ENCODE measurements at places on chromosomes 2 and 18.

- DNase-seq, result no peak
These were observed at the start of gene CCDC178 for GRCh38 chr18:33440060-33441043. Gene CCDC178, minus strand, starts transcription at chr18:33440721. Its CDS starts 28,633 bp downstream, at chr18:33412088.

GRCh38 chr2:217833439-217833838 is 169.4 kb downstream of the TNS1 start:
- no peak for DNase-seq

DNA sequence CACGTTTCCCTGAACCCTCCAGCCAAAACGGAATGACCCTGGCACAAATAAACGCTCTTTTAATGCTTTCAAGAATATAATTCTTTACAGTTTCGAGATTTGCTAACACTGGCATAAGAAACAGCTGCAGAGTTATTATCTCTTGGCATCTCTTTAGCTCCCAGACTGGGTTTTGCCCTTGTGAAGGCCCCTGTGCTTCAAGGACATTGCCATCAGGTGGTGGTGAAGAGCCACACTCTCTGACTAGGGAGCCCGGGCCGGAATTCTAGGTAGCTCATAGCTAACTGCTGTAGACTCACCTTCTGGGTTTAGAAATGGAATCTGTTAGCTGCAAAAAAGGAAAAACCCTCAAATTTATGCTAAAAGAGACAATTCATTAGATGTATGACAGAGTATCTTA is 13.3 kb upstream of the GALNT14 start:
- DNase-seq, result no peak

- no peak for DNase-seq
These were observed 10.5 kb upstream of the CYP26B1 start for GRCh38 chr2:72157871-72158771.

DNA sequence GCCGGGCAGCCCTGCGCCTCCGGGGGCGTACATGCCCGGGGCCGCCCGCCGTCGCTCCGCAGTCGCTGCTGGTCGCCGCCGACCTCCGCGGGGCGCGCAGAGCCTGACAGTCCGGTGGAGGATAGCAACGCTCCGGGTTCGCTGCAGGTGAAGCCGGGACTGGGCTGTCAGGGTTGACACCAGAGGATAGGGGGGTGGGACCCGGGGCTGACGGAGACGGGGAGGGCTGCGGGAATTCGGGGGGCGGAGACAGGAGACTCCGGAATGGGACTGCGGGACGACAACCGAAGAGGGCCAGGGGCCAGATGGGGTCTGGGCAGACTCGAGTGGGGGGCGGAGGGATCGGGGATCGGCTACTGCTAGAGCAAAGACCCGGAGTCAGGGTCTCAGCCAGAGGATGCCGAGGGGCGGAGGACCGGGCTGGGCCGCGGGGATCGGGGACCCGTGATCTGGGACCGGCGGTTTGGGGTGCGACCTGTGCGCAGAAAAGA is 403 bp downstream of the TMEM127 start:
- no peak for DNase-seq

GRCh38 chr18:46431522-46432171 is 225.4 kb downstream of the LOXHD1 start:
- DNase-seq, result no peak

DNA sequence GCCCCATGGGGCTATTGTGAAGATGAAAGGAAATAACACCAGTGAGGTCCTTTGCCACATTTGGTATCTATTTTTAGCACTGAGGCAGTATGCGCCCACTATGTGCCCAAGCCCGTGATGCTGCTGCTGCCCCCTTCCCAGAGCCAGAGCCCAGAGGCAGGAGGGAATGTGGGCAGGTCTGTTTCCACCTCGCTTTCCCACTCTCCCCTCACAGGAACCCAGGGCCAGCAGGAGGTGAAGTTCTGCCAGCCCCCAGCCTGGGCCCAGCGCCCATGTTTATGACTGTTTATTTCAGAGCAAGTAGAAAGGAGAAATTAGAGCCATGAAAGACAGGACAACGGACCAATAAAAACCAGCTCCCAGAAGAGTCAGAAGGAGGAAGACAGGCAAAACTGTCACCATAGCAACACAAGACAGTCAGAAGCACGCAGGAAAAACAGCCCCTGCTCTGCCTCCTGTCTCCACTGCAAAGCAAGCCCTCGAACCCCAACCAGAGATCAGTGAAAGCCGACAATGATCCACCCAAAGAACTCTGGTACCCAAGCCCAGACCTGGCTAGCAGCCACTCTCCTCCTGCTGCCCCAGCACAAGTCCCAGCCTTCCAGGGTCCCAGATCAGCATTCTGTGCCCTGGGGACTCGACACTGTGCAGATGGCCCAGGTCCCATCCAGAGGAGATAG is 1.4 kb downstream of the CYRIA start:
- no peak for DNase-seq

- DNase-seq, result no peak
These were observed 244.6 kb downstream of the NR4A2 start for GRCh38 chr2:156087875-156088274.

DNA sequence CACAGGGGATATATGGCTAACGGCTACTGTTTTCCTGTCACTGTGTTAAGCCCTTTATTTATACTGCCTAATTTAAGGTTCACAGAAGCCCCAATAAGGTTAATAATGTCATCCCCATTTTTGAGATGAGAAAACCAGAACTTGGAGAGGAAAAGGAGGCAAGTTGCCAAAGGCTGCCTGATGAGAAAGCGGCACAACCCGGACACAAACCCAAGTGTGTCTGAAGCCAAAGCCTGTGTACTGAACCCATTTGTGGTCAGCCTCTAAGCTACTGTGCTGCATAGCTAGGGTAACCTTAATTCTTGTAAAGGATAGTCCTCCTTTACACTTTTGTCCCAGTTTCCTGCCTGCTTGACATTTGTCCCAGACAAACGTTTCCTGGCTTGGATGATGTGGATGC is 954.7 kb upstream of the FANCL start:
- DNase-seq, result no peak

GRCh38 chr2:229438430-229439159 is 167.5 kb upstream of the PID1 start:
- no peak for DNase-seq

- DNase-seq, result no peak
These were observed 217.8 kb upstream of the ARL4C start for GRCh38 chr2:234714711-234715110.

DNA sequence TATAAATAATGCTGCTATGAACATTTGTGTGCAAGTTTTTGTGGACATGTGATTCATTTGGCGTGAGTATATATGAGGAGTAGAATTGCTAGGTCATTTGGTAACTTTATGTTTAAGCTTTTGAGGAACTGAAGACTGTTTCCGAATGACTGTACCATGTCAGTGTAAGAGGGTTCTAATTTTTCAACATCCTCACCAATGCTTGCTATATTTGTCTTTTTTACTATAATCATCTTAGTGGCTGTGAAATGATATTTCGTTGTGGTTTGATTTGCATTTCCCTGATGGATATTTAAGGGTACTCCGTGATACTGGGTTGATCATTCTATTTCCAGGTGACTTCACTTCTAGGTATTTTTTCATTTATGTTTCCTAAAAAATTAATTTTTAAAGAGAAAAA is 241.1 kb downstream of the BCL2 start:
- no peak for DNase-seq

DNA sequence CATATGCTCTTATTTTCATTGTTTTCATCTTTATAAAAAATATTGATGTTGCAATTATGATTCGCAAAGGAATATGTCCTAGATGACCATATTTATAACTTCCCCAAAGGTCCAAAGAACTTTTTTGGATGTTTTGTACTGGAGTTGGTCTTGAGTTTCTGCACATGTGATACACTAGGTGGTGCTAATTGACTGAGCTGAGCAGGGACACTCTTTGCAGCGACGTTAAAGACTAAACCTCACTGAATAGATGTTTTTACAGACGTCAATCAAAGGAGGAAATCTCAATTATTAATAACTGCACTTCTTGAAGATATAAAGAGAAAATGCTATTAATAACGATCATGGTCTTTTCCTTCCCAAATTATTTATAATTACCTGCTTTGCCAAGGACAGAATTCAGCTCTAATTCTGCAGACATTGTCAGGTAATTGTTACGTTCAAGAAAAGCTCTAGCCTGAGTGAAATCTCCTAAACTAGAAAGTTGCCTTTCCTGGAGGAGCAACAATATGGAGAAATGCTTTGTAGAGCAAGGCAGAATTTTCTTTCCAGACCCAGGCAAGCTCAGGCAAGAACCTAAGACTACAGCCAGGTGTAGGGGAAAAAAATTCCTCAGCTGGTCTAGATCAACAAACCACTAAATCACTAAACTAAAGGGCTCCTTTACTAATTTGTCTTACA is 119.3 kb upstream of the RBBP8 start:
- DNase-seq, result no peak

DNA sequence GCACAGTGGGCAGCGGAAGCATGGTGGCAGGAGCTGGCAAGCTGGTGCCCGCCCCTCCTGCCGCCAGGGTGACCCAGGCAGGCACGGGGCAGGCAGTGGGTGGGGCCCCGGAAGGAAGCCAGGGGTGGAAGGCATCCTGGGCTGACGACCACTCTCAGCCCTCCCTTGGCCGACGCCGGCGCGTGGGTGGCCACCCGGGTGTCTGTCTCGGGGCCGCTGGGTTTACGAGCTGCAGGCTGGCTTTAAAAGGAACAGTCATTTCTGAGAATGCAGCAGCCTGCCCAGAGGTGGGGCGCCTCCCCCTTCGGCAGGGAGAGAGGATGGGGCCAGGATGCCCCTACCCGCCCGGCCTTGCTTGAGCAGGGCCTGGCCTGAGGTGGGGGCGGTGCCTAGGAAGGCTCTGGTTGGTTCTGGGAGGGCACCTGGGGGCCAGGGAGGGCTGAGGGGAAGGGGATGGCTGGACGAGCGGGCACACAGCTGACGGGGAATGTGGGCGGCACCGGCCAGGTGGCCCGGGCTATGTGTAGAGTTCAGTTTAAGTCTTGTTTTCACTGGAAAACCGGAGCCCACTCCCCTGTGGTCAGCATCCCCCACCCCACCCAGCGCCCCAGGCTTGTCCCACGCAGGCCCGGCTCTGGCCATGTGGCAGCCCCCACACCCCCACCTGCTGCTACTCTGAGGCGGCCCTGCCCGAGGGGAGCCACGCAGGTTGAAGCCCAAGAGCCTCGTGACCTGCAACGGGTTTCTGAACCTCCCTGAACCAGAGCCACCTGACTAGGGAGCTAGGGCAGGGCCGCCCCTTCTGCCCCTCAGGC is 6.3 kb downstream of the BOK start:
- no peak for DNase-seq

GRCh38 chr18:43961722-43962121 is 684.4 kb upstream of the SYT4 start:
- no peak for DNase-seq
